ENCODE measurements at places on chromosomes 4 and X.

DNA sequence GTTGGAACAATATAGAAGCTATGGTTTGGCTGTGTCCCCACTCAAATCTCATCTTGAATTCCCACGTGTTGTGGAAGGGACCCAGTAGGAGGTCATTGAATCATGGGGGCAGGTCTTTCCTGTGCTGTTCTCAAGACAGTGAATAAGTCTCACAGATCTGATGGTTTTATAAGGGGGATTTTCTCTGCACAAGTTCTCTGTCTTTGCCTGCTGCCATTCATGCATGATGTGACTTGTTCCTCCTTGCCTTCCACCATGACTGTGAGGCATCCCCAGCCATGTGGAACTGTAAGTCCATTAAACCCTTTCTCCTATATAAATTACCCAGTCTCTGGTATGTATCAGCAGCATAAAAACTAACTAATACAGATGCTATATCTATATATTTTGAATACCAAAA is 135.2 kb upstream of the EDNRA start:
- no peak for DNase-seq

DNA sequence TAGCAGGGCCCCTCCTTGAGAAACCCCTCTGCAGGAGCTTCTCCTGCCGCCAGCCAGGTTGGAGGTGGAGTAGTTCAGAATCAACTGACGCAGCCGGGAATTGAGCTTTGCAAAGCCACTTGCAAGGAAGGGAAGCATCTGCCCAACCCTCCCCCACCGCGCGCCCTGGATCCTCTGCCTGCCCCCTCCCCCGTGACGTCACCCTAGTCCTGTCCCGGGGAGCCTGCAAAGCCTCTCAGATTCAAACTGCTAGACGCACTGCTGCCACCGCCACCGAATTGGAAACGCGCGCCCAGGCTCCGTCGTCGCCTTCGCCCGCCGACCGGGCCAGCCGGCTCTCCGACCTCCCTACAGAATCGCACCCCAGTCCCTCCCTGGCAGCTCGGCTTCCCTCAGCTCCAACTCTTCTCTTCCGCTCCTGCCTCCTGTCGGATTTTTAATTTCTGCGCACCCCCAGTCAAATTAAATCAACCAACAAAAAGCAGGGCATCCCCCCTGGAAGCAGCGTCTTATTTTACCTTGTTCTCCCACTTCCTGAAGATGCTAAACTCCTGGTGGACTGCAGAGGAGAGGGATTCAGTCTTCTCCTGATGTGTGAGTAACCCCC is 3.8 kb downstream of the SLITRK2 start:
- no peak for DNase-seq

GRCh38 chr4:153434190-153434589 is 32.0 kb upstream of the TMEM131L start:
- DNase-seq, result no peak

DNA sequence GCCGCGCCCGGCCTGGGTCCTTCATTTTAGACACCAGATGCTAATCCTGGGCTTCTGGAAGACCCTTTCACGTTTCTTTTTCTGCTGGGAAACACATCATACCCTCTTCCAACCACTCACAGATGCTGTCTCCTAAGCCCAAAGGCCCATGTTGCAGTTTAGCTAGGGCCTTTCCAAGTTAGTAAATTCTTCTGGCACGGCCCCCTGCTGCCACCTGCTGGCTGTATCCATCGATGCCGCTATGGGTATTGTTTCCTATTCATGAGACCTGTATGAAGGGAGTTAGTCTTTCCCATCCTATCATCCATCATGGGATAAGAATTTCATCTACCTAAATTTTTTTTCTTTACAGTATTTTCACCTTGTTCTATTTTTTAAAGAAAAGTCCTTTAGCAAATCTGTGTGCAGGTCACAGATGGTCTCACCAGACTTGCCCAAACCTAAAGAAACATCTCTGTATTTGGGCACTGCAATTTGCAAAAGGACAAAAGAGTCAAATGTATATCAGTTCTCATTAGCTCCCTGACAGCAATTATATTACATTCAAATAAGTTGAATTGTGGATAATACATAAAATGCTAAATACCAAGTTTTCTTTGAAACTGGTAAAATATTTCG is 37.8 kb upstream of the SLC9A7 start:
- DNase-seq, result peak; percentile 6

GRCh38 chr4:188971125-188971524 is 831.9 kb downstream of the TRIML1 start:
- no peak for DNase-seq

GRCh38 chrX:43559644-43560043 is 96.5 kb upstream of the MAOA start:
- no peak for DNase-seq

DNA sequence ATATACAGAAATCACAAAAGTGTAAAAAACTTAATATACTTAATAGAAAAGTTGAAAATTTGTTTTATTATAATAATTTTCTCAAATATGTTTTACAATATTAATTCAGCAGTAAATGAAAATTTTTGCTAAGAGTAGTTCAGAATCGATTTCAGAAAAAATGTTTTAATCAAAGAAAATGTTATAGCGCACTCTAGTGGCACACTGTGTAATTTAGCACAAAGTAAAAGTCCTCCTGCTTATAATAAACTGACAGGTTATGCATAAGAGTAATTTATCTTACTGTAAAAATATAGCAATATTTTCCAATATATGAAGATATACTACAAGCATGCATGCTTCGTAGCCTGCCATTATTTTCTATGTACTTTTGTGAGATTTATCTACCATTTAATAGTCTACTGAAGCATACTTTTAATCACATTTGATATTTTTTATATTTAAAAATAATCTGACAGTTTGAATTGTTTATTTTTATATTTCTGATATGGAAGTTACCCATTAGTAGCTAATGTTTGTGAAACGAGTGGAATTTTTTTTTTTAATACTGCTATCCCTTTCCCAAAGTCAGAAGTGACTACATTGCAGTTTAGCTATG is 217.9 kb upstream of the KLHL4 start:
- no peak for DNase-seq
